ENCODE measurements at places on chromosomes 6 and 20. TPM values are rescaled to one million over a fixed set of nuclear protein-coding genes. Genes with fewer than 3 reads are reported as not detected.

POU5F1 gene
- 19.9 TPM for total RNA-seq

CDH4 gene
- total RNA-seq = 1.1 TPM

SH3BGRL2 gene
- 14.6 TPM for total RNA-seq

SLC22A3 gene
- 6.4 TPM for total RNA-seq

NPBWR2 gene
- not detected for total RNA-seq

OOEP gene
- 0.35 TPM for total RNA-seq

BCAS4 gene
- total RNA-seq = 10.6 TPM

HEBP2 gene
- total RNA-seq = 66.5 TPM

PMEPA1 gene
- total RNA-seq = 30.4 TPM

TNFRSF6B gene
- 64.5 TPM for total RNA-seq

HS3ST5 gene
- total RNA-seq = 0.09 TPM

SLC32A1 gene
- total RNA-seq = not detected

SLC17A4 gene
- 1.8 TPM for total RNA-seq

ULBP2 gene
- total RNA-seq = 1.3 TPM

Measured in kidney (tissue), 22 donors.